Panc1 (cell line): ENCODE measurements at places on chromosomes 2 and 18.

- no peak for DNase-seq
Observed at GRCh38 chr2:219567791-219568361, 3.5 kb downstream of the OBSL1 start.

GRCh38 chr2:108632332-108633160 is 86.7 kb upstream of the RANBP2 start:
- no peak for DNase-seq

DNA sequence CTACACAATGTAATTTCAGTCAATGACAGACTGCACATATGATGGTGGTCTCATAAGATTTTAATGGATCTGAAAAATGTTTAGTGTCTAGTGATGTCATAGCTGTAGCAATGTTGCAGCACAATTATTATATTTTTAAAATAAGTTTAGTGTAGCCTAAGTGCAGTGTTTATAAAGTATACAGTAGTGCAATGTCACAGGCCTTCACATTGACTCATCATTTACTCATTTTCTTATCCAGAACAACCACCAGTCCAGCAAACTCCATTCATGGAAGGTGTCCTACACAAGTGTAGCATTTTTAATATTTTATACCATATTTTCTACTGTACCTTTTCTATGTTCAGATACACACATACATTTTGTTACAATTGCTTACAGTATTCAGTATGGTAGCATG is 663.1 kb downstream of the ERBB4 start:
- no peak for DNase-seq

GRCh38 chr18:50465211-50466153 is 90.6 kb downstream of the SKA1 start:
- DNase-seq, result no peak

GRCh38 chr2:11348209-11348749 is 3.8 kb upstream of the ROCK2 start:
- DNase-seq, result no peak

DNA sequence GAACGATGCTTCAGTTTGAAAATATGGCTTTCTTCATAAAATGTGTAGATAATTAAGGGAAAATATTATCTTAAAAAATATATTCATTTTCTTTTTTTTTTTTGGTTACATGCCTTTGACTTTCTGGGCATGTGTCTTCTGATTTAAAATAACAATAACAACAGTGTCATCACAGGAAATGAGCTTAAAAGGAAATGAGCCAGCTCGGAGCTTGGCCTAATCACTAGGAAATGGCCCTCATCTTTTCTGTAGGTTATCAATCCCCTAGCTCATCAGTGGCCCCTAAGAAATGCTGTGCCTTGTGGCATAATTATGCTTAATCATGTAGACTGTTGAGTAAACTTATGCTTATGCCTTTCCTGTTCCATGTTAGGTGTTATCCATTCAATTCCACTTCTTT is 141.8 kb upstream of the FHL2 start:
- DNase-seq, result no peak

GRCh38 chr18:25830787-25831186 is 259.6 kb downstream of the SS18 start:
- DNase-seq, result no peak

- no peak for DNase-seq
Observed at GRCh38 chr2:218310853-218311540, 18.7 kb upstream of the TMBIM1 start.

- no peak for DNase-seq
Observed at GRCh38 chr2:96739076-96739632, 710 bp downstream of the LMAN2L start.

DNA sequence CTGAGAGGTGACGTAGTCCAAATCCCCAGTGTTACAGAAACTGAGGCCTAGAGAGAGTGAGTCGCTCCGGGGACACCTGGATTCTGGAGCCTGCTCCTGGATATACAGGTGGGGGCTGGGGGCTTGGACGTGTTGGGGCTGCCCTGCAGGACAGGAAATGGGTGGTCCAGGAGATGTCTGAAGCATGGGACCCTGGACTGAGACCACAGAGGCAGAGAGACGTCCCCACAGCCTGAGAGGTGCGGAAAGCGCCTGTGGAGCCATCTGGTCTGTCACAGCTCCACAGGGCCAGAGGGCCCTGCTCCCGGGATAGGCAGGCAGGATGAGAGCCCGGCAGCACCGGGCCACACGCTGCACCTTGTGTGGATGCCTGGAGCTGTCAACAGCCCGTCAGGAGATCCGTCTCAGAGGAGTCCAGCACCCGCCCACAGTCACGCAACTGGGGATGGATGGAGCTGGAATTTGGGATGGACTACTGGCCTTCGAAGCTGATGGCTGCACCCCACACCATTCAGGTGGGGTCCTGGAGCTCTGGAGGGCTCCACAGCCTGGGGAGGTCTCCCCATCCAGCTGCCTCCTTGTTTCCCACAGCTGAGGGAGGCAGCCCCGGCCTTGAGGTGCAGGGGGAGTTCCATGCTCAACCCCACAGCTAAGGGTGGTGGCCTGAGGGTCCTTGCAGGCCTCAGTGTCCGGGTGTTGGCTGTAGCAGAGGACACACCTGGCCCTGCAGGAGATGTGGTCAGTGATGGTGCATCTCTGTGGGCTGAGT is 303.0 kb downstream of the NDUFA10 start:
- DNase-seq, result no peak

DNA sequence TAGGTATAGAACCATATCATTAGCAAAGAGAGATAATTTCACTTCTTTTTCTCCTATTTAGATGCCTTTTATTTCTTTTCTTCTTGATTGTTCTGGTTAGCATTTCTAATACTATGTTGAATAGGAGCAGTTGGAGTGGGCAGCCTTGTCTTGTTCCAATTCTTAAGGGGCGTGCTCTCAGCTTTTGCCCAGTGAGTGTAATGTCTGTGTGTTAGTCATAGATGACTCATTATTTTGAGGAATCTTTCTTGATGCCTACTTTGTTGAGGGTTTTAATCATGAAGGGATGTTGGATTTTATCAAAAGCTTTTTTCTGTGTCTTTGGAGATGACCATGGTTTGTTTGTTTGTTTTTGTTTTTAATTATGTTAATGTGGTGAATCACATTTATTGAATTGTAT is 1453.1 kb upstream of the SLC39A10 start:
- no peak for DNase-seq

- DNase-seq, result no peak
Observed at GRCh38 chr2:241157841-241158545, 7.7 kb downstream of the PPP1R7 start.

DNA sequence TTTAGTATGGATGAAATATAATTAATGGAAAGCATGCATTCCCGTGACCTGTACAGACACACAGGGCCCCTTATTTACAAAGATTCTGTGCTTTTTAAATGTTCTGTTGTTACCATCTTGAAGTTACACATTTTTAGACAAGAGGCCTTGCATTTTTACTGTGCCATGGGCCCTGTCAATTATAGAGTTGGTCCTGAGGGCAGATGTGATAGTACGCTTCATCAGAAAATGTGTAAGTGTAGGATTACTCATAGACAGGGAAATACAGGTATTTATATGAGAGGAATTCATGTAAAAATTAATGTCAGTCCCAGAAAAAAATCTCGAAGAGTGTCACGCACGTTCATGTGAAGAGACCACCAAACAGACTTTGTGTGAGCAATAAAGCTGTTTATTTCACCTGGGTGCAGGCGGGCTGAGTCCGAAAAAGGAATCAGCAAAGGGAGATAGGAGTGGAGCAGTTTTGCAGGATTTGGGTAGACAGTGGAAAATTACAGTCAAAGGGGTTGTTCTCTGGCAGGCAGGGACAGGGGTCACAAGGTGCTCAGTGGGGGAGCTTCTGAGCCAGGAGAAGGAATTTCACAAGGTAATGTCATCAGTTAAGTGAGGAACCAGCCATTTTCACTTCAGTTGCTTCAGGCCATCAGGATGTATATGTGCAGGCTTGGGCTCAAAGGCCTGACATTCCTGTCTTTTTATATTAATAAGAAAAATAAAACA is 12.2 kb upstream of the ALPK2 start:
- DNase-seq, result no peak

DNA sequence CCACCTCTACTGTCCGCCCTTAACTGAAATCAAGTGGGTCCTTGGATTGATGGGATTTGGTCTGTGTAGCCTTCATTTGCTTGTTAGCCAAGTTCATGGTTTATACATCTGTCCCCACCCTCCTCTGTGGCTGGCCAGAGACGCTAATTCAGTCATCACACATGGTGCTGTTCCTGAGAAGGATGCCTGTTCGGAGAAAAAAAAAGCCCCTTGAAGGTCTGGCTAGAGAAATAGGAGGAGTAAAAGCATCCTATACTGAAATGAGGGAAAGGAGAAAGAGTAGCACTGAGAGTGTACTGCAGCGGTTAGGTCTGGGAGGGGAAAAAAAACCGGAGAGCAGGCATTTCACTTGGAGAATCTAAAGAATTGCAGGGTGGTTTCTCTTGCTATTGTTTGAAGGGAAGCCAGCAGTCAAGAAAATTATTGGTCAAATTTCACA is 180.6 kb upstream of the EPAS1 start:
- DNase-seq, result no peak

DNA sequence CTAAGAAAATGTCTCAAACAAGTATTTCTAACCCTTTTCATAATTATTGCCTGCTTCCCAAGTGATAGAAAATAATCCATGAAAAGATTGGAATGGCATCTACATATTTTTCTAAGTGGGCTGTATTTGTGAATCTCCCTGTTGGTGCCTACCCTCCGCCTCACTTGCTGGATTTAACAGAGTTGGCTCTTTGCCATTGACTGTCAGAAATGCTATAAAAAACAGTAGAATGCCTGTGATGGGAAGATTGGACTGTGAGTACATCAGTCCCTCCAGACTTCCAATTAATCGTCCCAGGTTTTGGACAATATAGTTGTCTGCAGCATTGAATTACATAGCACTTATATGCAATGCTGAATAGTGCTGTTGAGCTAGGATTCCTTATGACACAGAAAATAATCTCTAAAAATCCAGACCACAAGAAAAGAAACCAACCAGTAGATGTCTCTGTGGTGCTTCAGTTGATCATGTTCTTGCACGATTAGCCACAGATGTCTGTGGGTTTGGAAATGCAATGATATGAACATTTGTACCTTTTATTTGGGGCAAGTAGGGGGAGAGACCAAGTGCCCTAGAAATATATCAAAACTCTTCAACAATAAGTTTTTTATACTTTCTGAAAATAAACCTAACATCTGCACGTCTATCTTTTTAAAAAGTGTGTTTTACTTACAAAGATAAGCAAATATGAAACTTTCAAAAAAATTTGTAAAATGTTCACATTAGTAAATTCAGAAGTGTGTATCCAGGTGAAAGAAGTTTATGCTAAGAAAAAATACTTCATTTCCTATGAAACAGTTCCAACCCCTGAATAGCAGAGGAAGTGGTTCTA is 88.5 kb downstream of the DYNAP start:
- DNase-seq, result peak; percentile 73

DNA sequence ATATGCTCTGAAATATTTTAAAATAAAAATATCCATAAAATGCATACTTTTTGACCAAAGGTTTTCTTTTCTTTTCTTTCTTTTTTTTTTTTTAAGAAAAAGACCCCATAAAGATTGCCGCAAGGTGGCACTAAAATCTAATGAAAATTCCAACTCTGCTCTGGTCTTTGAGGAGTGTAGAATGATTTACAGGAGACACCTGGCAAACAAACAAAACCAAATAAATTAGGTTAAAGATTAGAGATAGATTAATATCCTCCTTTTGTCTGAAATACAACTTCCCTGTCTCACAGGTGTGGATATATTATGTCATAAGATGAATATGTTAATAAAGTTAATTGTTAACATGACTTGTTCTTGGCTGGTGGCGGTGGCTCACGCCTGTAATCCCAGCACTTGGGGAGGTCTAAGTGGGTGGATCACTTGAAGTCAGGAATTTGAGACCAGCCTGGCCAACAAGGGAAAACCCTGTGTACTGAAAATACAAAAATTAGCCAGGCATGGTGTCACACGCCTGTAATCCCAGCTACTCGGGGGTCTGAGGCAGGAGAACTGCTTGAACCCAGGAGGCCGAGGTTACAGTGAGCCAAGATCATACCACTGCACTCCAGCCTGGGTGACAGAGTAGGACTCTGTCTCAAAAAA is 3.5 kb upstream of the RHOB start:
- DNase-seq, result no peak

- no peak for DNase-seq
Observed at GRCh38 chr18:9421901-9422327, 53.4 kb upstream of the RALBP1 start.

- no peak for DNase-seq
Observed at GRCh38 chr2:127485051-127485693, 41.1 kb downstream of the IWS1 start.

- no peak for DNase-seq
Observed at GRCh38 chr2:239519089-239519920, 118.5 kb upstream of the HDAC4 start.

DNA sequence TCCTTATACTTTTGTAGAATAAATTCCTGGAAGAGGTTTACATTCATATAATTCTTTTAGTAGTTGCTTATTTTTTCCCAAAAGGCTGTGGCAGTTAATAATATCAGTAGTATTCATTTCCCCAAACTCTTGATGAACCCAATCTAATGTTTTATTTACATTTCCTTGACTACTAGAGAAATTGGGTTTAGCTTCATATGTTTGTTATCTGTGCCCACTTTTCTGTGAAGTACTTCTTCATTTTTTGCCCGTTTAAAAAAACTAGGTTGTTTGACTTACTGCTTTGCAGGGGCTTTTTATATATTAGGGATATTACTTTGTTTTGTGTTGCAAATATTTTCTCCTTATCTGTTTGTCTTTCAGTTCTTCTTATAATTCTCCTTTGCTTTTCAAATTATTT is 17.2 kb downstream of the RALB start:
- no peak for DNase-seq

- DNase-seq, result no peak
Observed at GRCh38 chr2:164205347-164205746, 415.9 kb downstream of the GRB14 start.

DNA sequence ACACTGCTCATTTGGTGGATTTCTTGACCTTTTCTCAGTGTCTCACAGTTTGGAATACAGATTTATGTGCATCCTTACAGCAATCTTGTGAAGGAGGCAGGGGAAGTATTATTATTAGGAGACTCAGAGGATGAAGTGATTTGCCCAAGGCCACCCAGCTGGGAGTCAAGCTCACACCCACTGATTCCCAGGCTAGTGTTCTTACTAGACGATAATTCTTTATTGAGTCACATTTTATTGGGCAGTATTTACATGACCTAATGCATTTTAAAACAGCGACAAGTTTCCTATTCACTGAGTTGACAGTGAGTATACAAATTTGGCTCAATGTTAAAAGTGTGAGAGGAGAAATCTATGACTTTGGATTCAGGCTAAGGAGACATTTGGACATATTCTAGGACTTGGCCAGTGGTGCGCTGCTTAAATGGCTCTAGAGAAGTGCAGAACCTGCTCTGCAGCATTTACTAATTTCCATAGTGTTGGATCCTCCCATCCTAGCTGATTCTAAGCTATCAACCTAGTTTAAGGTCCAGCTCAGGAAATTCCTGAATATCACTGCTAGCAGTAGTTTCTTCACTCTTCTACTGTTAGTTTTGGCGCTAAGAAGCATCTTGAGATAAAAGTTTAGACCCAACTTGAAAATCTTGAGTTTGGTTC is 199.3 kb downstream of the MTX2 start:
- no peak for DNase-seq

GRCh38 chr2:181462033-181462432 is 4.8 kb downstream of the ITGA4 start:
- DNase-seq, result no peak

GRCh38 chr2:208584378-208584985 is 177.9 kb downstream of the PTH2R start:
- DNase-seq, result no peak

- no peak for DNase-seq
Observed at GRCh38 chr2:241017228-241017940, 19.0 kb downstream of the SNED1 start.
